Pulmonary artery endothelial cell (primary cell): ENCODE measurements at places on chromosomes 2 and 18. TPM values are rescaled to one million over a fixed set of nuclear protein-coding genes. Genes with fewer than 3 reads are reported as not detected.

DNA sequence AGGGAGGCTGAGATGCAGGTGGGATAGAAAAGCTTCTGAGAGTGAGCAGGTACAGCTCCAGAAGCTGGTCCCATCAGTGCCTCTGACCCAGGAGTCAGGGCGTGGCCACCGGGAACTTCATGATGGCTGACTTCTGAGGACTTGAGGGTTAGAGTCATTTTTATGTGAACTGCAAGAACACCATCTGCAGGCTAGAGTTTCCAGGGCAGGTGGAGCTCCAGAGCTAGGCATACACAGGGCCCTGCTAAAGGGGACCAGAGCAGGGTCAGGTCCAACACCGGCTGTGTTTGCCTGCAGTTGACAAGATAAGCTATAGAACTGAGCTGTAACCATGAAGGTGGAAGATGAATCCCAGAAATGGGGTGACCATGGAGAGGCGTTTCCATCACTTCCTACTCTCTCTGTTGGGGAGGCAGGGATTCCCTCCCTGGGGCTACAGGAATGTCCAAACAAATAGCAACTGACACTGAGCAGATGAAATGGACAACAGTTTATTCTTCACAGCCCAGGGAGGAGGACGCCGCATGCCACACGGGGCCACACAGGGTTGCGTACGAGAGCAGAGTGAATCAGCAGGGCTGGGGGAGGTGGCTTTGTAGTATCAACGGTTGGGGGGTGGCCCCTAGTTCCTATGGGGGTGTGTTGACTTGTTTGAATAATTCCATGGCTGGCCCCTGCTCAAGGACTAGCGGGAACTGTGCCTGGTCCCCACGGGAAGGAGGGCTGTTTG, 77.6 kb upstream of the ZNF516 start:
- DNase-seq: no peak

DNA sequence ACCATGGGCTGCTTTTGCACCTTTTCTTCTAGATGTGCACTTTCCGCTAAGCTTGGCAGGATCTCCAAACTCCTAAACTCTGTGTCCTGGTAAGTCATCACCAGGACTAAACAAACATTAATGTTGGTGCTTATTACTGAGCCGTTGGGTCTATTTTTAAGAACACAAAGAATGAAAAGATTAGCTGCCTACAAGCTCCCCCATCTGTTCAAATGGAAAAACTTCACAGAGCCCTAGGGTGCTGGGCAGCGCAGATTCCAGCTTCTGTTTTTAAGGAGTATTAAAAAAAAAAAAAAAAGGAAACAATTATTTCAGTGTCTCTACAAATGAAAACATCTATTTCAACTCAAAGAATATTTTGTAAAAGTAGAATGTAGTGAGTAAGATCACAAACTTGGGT, 97.8 kb upstream of the AQP4 start:
- no peak for DNase-seq

DNA sequence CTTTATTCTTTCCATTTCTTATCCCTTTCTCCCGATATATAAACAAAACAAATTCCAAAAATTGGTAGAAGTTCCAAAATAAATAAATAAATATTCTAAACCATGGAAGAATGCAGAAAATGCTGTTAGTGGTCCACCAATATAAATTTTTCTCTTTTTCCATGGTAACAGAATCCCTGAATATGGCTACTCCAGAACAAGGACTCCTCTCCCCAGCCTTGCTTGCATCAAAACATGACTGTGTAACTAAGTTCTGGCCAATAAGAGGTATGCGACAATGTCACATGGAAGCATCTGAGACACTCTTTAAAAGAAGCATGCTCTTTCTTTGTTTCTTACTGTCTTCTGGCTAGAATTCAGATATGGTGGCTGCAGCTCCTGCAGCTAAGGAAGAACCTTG, 325.1 kb upstream of the TANK start:
- DNase-seq: no peak

PLB1 gene
- total RNA-seq: 0.46 and 0.81 TPM in 2 replicates

ACTG2 gene
- total RNA-seq: not detected in 2 replicates
